ENCODE measurements at places on chromosomes 2 and 18.

DNA sequence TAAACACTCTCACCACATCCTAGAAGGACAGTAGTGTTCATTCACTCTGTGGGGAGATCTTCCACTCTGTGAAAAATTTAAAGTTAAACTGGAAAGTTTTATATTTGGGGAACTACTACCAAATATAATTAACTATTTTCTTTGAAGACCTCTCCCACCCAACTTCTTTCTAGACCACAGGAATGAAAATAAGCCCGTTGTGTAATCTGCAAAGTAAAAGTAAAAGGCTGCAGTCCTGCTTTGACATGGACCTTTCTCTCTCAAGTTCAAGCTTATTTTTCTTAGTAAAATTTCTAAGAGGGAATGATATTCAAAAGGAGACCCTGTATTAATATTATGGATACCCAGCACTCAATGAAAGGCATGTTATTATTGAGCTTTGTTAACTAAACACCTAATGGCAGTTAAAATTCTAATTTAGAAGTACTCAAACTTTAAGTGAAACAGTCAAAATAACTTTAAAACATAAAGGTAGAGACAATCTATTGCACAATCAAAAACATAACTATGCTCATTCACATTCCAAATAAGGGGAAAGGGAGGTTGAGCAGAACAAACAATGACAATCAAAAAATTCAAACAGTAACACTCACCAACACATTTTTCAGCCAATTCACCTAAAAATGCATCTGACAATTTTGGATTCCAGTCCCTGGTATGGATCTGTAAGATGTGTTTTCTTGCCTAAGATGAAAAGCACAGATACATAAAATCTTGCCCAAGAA lies 98.5 kb downstream of the ATAD2B start:
- DNase-seq: no peak

DNA sequence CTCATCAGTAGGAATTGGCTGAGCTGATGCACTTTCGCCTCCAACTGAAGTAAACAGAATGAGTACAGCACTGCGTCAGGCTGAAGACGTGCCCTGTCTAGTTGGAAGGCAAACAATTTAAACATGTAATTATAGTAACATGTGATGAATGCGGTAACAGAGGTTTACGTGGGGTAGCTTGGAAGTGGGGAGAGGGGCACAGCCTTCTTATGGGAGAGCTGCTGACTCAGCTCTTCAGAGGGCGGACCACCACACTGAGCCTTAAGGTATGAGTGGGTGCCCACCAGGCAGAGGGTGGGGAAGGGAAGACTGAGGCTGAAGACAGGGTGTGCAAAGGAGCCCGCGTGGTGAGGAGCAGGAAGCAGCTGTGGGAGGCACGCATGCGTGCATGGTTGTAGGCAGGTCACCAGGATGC lies 6.2 kb upstream of the EHD3 start:
- no peak for DNase-seq

DNA sequence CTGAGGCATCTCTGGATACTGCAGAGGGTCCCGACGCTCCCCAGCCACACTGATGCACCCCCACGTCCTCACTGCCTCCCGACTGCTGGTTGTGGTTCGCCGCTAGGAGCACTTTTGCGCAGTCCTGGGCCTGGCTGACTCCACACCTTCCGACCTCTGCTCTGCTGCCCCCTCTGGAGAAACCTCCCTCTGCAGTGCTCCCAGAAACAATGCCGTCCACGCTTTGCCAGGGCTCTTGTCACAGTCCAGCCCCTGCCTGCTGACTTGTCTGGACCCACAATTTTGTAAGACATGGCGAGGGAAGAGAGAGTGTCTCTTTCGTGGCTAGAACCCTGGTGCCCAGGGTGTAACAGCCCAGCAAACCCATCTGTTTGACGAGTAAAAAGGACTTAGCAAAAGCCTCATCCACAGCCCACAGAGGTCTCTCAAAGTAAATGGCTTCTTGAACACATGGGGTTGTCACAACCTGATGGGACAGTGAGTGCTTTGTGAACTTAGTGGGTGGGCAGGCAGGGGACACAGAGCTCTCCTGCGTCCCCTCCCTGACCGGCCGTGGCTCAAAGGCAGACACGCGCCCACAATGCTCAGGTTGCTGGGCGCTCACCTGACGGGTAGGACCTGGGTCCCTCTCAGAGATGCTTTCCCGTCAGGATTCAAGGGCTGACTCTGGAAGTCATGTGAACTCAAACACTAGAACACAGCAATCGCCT lies 4.0 kb downstream of the COPS9 start:
- DNase-seq: no peak

- DNase-seq: no peak
Observed at GRCh38 chr2:98819231-98819766, 88.4 kb upstream of the MGAT4A start.

DNA sequence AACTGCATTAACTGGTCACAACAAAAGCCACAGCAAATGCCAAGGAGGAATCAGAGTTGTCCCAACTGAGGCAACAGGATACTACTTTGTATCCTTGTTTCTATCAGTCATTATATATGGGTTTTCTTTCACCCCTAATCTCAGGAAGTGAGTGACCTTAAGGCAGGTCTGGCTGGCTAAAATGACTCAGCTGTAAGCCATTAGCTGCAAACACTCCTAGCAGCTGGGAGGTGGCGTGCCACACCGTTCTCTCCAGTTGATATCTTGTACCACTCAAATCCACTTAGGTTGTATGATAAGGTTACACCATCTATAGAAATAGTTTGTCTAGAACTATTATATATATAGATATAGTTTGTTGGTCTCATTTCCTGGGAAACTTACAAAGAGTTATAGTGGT lies 171.1 kb upstream of the MC4R start:
- no peak for DNase-seq

GRCh38 chr2:6031200-6031867 lies 339.1 kb downstream of the SOX11 start:
- no peak for DNase-seq
